CD4-positive, alpha-beta T cell treated with Interleukin-4 for 1 hour (primary cell): ENCODE measurements at places on chromosomes 13 and 19.
A peak's percentile ranks its signal among the peaks of the same experiment; 100 is the strongest.

DNA sequence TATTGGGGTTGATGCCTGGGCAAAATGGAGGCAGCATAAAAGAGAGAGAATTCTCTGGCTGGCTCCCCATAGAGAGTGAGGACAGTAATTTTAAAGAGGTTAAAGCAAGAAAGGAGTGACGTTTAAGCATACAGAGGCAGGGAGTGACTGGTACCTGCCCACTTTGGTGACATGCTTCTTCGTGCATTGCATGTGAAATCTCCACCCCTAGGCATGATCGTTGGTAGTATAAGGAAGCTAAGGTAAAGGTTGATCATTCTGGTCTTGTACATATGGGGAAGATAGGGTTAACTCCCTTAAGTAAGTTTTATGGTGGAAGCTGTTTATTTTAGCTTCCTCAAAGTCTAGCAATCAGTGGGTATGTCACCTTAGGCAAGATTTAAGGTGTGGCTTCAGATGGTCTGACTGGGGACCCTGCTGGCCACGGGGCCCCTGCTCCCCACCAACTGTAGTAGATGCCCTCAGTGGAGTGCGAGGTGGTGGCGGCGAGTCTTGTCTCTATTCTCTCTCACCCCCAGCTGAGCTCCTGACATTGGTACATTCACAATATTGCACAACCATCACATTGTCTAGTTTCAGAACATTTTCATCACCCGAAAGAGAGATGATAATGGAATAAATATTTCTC is 797.5 kb upstream of the SPRY2 start:
- DNase-seq: no peak

GRCh38 chr19:19540715-19541515 is 2.9 kb downstream of the CILP2 start:
- DNase-seq: peak; percentile 81

DNA sequence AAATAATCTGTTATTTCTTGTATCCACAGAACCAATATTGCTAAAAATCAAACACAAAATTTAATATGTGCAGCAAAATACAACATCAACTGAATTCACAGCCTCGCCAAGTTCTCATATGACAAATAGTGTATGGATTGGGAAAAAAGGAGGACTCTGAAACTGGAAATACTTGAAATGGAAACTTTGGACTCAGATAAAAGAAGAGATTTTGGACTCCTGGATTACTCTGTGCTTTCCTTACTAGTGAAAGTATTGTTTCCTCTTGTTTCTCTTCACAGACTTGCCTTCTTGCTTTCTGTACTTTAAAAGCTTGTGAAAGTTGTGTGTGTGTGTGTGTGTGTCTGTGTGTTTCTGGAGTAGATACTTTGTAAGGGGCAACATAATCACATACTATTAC is 1596.3 kb downstream of the PCDH9 start:
- DNase-seq: no peak

DNA sequence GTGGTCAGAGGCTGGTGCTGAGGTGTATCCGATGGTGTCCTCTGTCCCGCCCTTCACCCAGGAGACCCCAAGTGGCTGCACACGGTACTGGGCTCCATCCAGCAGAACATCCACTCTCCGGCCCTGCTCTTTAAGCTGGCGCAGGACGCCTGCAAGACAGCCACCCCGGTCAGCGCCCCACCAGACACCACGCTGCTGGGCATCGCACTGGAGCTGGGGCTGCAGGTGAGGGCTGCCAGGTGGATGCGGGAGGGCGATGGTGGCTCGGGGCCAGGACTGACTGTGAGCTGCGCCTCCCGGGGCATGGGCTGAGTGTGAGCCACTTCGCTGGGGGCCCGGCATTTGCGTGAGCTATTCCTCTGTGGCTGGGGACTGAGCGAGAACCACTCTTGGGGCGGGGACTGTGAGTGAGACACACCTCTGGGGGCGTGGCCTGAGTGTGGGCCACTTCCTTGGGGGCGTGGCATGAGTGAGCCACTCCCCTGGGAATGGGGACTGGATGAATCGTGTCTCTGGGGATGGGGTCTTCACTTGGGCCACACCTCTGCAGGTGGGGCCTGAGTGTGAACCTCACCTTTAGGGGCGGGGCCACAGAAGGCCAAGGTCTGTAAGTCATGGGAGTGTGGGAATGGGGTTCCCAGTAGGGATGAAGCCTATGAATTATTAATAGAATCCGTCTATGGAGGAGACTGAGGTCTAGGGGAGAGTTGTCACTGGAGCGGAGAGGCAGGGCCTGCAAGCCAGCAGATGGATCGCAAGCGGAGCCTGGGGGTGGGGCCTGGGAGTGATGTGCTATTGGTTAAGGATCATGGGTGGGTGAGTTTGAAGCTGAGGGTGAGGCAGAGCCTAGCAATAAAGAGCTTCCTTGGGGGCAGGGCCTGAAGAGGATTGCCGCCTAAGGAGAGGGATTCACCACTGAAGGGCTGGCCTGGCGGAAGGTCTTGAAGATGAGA is 30.5 kb downstream of the ZSWIM4 start:
- no peak for DNase-seq

DNA sequence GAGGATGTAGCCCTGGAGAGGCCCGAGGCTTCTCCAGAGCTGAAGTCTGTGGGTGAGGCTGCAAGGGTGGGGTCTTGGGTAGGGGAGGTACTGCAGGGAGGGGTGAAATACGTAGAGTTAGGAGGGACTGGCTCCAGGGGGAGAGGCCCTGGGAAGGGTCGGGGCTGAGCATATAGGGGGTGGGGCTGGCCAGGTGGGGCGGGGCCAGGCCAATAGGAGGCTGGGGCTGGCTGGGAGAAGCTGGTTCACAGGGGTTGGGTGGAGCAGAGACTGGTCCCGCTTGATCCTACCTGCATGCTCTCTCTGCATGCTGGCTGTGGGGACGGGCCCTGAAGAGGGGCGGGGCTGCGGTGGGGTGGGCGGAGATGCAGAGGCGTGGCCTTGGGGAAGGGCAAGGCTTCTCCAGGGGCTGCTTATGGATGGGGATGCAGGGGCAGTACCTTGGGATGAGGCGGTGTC is 51.9 kb downstream of the CELF5 start:
- DNase-seq: no peak

DNA sequence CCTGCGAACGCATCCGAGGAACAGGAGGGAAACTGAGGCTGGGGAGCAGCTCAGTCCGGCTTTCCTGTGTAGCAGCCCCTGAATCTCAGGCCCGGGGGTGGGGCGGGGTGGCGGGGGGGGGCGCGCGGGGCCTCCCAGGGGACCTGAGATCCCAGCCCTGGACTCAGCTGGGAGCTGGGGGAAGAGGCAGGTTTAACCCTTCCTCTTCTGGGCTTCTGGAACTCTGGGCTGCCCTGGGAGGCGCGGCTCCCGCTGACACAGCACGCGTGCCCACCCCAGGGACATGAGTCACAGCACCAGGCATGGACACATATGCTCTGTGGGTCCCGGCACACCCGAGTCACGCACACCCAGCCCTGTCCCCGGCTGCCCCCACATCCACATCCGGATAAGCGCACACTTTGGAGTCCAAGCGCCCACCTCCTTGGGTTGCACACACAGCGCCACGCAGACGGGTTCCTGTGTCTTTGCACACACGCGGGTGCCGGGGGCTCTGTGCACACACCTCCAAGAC is 3.5 kb upstream of the CIRBP start:
- peak; percentile 40 for DNase-seq

- DNase-seq: no peak
Observed at GRCh38 chr13:40923867-40924266, 95.2 kb downstream of the ELF1 start.

GRCh38 chr13:32657309-32657708 is 71.1 kb downstream of the PDS5B start:
- DNase-seq: no peak

DNA sequence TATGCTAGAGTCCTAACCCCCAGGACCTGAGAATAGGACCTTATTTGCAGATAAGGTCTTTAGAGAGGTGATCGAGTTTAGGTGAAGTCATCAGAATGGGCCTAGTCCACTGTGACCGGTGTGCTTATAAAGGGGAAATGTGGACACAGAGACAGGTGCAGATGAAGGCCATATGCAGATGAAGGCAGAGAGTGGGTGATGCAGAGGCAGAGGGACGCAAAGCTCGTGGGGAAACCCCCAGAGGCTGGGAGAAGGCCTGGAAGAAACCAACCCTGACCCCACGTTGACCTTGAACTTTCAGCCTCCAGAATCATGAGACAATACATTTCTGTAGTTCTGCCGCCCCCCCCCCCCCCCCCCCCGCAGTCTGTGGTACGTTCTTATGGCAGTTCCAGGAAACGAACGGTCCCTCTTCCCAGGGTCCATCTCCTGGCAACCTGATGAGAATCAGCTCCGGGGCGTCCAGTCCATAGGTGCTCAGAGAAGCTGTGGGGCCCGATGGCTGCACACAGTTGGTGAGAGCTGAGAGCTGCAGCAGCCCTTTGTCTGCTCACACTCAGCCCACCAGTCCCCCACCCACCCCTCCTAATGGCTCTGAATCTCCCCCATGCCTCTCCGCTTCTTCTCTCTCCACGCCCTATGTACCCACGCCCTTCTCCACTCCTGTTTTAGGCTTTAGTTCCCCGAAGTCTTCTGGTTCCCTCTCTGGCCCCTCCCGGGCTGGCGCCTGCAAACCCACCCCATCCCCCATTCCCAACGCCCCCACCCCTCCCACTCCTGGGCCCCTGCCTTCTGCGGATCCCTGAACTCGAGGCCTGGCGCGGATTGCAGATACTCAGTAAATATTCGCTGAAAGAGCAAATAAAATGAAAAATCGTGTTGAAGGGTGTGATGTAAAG is 218.3 kb upstream of the MAB21L1 start:
- no peak for DNase-seq

GRCh38 chr13:21909331-21909730 is 238.5 kb downstream of the FGF9 start:
- no peak for DNase-seq

GRCh38 chr19:56660381-56661107 is 11.0 kb downstream of the ZNF835 start:
- no peak for DNase-seq

- no peak for DNase-seq
Observed at GRCh38 chr19:42269478-42270345, 660 bp downstream of the CIC start.

GRCh38 chr13:19645000-19645399 is 11.5 kb downstream of the MPHOSPH8 start:
- no peak for DNase-seq

DNA sequence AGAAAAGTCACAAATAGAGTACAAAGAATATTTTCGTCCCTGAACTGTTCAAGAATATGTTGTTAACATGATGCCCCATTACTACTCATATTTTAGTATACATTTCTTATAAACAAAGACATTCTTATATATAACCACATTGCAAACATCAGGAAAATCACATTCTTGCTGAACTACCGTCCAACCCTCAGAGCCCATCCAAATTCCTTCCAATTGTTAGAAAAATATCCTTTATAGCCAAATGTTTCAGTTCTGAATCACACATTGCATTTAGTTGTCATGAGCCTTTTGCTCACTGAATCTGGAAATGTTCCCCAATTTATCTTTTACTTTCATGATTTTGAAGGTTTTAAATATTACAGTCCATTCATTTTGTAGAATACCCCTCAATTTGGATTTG is 467.8 kb upstream of the ARGLU1 start:
- no peak for DNase-seq

DNA sequence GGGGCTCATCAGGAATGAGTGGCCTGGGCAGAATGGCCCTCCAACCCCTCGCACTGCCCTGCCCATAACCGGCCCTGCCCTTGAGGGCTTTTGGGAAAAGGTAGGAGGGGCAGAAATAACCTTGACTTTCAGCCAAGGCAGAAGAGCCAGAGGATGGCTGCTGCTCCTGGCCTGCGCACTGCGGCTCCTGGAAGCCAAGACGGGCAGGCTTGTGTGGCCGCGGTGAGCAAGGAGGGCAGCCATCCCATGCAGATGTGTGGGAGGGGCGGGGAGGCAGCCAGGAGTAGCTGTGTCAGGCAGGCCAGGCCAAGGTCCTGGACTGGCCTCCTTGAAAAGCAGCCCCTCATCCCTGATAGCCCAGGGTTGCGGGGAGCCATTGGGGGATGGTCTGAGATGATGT is 57.6 kb upstream of the URI1 start:
- DNase-seq: no peak

DNA sequence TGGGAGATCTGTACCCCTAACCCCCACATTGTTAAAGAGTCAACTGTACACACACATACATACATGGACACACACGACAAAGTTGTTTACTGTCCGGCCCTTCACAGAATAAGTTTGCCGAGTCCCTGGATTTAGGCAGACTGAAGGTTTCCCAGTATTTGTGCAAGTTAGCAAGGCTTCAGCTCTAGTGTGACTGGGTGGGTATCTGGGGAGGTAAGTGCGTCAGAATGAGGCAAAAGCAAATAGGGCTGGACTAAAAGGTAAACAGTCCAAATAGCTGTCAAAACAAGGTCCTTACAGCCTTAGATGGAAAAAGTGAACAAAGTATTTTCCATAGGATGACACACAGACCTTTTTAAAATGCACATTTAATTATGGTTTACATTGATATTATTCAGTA is 228.4 kb upstream of the UFM1 start:
- DNase-seq: no peak

- DNase-seq: no peak
Observed at GRCh38 chr13:80558074-80558473, 217.1 kb upstream of the SPRY2 start.

GRCh38 chr13:111335298-111335697 is 14.9 kb downstream of the TEX29 start:
- no peak for DNase-seq

DNA sequence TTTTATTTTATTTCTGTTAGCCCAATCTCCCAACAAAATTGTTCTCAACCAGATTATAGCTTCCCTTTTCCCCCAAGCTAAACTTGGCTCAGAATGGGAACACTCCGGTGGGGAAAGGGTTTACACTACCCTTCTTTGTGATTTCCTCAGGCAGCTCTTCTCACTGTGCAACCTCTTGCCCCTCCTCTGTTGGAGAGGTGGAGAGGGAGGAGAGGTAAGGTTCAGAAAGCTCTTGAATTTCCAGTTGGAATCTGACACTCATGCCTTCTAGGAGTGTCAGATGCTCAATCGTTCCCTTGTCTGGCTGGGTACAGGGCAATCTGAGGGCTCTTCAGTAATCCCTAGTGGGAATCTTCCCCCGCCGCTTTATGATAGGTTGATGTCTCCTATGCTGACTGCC is 486.1 kb upstream of the KLF12 start:
- DNase-seq: no peak

DNA sequence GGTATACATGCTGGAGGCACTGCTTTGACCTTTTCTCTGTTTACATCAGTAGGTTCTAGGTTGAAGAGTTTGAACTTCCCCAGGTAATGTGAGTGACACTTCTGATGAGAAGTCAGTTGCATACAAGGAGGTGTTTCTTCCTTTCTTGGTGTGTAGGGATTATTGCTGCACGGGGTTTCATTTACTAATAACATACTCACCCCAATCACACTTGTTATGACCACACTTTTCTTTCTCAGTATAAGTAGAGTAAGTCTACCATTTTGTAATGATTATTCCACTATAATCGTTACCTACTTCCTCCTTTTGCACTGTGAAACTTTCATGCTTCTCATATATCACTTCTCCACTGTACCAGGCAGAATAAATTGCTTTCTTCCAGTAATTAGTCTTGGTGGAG is 138.0 kb downstream of the TNFSF13B start:
- no peak for DNase-seq
